ENCODE measurements at places on chromosomes 7 and 10.
A peak's percentile ranks its signal among the peaks of the same experiment; 100 is the strongest.

- DNase-seq = no peak
Measured at GRCh38 chr10:12507165-12507850, 158.0 kb downstream of the CAMK1D start.

GRCh38 chr7:100567751-100568175 is 5.9 kb downstream of the SAP25 start:
- no peak for DNase-seq

DNA sequence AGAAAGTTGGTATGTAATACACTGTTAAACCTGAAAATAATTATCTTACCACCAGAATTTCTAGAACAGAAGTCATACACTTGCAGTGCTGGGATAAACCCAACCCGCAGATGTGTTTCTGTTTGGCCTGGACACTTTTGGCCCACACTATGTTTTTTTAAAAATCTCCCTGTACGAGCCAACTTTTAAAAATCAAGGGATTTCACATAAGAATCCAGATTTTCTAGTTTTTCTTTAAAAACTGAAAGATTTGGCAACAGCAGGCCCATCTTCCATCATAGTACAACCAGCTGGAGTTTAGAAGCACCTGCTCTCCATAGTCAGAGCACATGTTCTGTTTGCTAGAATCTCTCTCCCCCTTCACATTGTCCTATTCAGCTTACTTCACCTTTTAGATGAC is 74.0 kb downstream of the TLL2 start:
- DNase-seq = no peak

GRCh38 chr10:132563485-132564248 is 26.1 kb downstream of the INPP5A start:
- DNase-seq = peak; percentile 75

GRCh38 chr10:31477584-31477983 is 158.6 kb downstream of the ZEB1 start:
- DNase-seq = no peak

GRCh38 chr7:47080816-47081215 is 501.1 kb downstream of the TNS3 start:
- no peak for DNase-seq

- no peak for DNase-seq
Measured at GRCh38 chr10:84824525-84824924, 496.1 kb downstream of the CCSER2 start.

DNA sequence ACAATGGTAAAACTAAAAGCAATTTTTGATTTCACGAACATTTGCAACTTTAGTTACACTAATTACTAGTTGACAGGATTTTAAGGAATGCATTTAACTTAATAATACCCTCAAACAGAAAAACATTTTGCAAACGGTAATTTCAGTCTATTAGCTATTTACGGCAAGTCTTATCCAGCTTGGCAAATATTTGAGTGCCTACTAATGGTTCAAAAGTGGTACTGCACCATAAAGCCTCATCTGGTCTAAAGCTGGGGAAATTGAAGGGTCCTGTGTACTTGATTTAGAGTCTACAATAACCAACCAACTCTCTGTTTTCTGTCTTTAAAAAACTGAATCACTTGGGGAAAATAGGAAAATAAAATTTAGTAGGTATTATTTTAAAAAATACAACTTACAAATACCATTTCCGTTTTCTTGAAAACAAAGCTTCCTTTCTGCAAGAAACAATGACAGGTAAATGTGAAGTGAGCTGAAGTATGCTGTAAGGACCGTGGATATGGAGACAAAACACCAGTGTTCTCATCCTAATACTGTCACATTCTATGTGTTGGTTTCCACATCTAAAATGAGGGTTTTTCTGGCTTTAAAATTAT is 142.3 kb downstream of the VPS50 start:
- no peak for DNase-seq

Data from H54 (cell line).